ENCODE measurements at places on chromosomes 3 and 15.

DNA sequence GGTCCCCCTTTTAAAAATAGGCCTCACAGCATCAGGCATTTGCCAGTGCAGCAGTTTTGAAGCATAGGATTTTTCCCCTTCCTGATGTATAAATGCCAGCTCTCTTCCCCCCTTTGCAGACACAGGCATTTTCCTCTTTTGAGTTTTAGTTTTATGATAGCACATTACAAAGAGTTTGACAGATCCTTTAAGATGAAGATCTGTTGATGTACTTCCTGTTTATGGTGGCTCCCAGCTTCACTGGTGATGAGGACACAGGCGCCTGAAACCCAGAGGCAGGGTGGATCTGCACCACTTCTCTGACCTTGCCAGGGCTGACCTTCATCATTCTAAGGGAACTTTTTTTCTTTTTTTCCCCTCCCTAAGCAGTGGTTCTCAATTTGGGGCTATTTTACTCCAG lies 243.4 kb downstream of the PTPRG start:
- no peak for DNase-seq

DNA sequence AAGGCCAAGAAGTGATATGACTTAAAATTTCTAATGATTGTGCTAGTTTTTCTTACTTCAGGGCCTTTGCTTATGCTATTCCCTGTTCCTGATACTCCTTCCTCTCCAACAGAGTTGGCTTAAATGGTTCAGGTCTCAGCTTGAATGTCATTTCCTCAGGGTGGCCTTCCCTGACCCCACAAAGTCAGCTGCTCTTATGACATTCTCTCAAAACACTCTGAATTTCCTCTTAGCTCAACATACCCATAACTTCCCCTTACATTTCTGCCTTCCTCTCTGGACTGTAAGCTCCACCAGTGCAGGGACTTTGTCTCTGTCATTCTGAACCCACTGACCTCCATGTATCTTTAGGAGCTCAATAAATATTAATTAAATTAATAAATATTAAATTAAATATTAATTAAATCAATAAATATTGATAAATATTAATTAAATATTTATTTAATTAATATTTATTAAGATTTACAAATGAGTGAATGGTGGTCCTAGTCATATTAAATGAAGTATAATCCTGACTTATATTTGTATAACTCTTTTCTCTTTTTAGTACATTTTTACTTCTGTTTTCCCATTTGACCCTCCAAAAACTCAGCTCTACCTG lies 17.9 kb upstream of the TMCC1 start:
- DNase-seq: no peak

GRCh38 chr3:194928831-194929577 lies 243.3 kb downstream of the FAM43A start:
- DNase-seq: no peak

DNA sequence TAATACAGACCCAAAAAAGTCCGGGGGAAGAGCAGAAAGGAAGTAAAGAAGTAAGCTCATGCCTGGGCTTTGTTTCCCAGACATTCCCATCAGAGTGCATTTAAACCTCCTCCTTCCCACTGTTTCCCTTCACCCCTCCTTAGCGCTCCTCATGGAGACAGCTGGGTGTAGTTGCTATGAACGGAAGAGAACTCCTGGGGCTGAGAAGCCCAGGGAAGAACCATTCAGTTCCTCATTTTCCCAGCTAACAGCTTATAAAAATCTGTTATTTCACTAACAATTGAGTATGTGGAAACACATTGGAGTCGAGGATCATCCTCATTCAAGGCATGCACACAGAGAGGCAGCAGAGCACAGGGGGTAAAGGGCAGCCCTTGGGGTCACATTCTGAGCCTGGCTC lies 299.3 kb downstream of the SHQ1 start:
- no peak for DNase-seq

DNA sequence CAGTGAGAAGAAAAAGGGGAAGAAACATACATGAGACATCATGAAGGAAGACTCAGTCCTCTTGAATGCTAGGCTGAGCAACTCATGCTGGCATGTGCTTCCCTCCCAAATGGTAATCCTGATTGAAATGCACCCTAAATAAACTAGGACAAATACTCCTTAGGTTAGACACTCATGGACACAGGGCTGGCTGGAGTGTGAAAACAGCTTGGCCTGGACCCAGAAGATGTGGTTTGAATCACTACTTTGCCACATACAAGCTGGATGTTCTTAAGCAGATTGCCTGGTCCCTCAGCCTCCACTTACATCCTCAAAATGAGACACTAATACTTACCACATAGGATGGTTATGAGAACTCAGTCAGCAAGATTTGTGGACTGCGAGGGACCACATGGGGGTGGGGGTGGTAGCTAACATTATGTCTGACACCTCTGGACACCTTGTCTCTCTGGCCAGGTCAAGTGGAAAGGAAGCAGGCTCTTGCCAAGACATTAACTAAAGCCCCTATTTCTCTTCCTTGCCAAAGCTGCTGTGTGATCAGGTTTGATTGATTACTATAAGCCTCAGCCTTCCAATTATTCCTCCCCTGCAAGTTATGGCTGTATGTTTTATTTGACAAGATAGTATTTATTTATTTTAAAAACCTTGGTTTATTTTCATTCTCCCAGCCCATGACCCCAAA lies 138.9 kb upstream of the SLC7A14 start:
- no peak for DNase-seq

Data from effector CD8-positive, alpha-beta T cell (primary cell).